Myometrial cell (primary cell): ENCODE measurements at places on chromosomes 5 and 9. TPM values are rescaled to one million over a fixed set of nuclear protein-coding genes. Genes with fewer than 3 reads are reported as not detected.

Gene PIP5KL1
- 0.71 and 1.2 TPM in 2 replicates for total RNA-seq

Gene LRRC26
- not detected in 2 replicates for total RNA-seq

Gene CFAP77
- total RNA-seq: not detected in 2 replicates

Gene PCDHB10
- 0.58 TPM in 1 of 2 replicates, not detected in the other for total RNA-seq

Gene TMEM215
- not detected in 2 replicates for total RNA-seq

Gene NUTM2F
- not detected in 2 replicates for total RNA-seq
